ENCODE measurements at places on chromosomes 7 and 10. TPM values are rescaled to one million over a fixed set of nuclear protein-coding genes. Genes with fewer than 3 reads are reported as not detected.

DNA sequence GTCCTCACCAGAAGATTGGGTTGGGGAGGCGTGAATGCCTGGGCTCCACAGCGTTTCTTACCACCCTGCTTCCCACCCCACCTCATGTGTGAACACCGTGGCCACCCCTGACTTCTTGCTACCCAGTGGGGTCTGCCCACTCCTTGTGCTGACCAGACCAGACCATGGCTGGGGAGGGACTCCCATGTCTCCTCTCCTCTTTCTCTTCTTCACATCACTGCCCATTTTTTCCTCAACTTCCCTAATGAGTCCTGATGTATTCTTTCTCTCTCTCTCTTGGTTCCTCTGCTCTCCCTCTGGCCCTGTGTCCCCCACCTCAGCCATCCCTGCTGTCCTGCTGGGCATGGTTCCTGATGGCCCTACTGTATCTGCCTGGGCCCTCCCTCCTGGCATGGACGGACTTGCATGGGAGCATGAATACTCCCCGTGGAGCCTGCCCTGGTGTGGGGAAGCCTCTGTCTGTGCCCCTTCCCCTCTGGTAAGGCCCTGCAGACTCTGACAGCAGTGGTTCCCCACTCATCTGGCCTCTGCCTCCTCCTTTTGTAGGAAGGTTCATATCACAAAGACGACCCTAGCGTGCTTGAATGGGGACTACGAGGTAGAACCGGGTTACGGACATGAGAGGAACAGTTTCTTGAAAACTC lies 85.5 kb downstream of the ADCY1 start:
- no peaks in the 10 kb centered on the region for H3K4me1 ChIP-seq
- no peak for DNase-seq
- H3K27ac ChIP-seq = no peak overlapping the region

DNA sequence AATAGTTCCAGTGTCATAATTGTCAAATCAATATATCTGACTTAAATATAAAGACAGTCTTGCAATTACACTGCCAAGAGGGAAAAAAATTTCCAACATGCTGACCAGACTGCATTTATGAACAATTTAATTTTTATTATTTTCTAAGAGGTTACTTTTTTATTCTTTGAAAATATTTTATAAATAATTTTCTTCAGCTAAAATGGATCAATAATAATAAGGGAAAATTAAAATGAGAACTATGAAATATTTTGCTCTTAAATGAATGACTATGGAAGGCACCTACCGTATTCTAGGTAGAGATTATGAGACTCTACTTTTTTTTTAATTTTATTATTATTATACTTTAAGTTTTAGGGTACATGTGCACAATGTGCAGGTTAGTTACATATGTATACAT lies 1032.5 kb upstream of the LRRN3 start:
- no peak overlapping the region for H3K27ac ChIP-seq
- DNase-seq = no peak
- no peaks in the 10 kb centered on the region for H3K4me1 ChIP-seq
- H3K4me3 ChIP-seq = no peak overlapping the region
- H3K27me3 ChIP-seq = no peaks in the 10 kb centered on the region
- no peaks in the 10 kb centered on the region for H3K36me3 ChIP-seq

Gene RBP3
- not detected for total RNA-seq

GRCh38 chr7:144384555-144385245 lies 18.8 kb downstream of the NOBOX start:
- DNase-seq = peak; percentile 51
- H3K27ac ChIP-seq = no peak overlapping the region
- H3K4me1 ChIP-seq = peaks cover 6% of the 10 kb centered on the region
- H3K36me3 ChIP-seq = peaks cover 7% of the 10 kb centered on the region

DNA sequence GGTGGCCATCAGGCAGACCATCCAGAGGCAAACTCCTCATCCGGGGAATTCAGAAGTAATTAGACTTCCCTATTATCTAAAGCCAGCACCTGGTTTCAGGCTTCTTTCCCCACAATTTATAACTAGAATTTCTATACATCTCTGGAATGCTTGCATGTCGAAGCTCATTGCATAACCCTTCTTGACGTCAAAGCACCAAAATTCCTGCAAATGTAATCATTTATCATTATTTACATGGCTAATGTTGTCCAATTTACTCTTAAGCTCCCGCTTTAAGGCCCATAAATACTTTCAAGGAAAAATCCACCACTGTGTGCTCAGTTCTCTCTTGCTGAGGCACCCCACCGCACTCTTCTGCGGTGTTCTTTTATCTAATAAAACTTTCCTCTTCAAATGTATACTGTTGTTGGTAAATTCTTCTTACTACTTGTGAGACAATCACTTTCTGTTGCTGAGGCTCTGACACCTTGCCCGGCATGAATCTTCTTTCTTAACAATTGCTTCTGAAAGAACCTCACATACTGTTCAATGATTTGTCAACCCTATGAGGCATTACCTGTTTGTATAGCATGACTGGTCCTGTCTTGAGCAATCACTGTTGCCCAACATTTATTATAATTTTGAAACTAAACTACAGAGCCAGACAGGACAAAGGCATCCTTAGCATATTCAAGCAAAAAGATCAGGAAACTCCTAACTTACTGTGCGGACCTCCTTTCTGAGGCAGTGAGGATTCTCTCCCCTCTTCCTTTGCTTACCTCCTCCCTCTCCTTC lies 17.4 kb upstream of the GPR141 start:
- DNase-seq = no peak
- H3K27me3 ChIP-seq = no peaks in the 10 kb centered on the region

- H3K4me1 ChIP-seq = peaks cover 14% of the 10 kb centered on the region
- DNase-seq = no peak
- H3K36me3 ChIP-seq = no peaks in the 10 kb centered on the region
- H3K27ac ChIP-seq = no peak overlapping the region
- no peak overlapping the region for H3K4me3 ChIP-seq
- H3K27me3 ChIP-seq = no peaks in the 10 kb centered on the region
Measured at GRCh38 chr10:132444877-132445351, 47.9 kb downstream of the PWWP2B start.
